ENCODE measurements at places on chromosomes 3 and 15.

- DNase-seq, result no peak
These were observed 97.3 kb downstream of the MBNL1 start for GRCh38 chr3:152365766-152366593.

DNA sequence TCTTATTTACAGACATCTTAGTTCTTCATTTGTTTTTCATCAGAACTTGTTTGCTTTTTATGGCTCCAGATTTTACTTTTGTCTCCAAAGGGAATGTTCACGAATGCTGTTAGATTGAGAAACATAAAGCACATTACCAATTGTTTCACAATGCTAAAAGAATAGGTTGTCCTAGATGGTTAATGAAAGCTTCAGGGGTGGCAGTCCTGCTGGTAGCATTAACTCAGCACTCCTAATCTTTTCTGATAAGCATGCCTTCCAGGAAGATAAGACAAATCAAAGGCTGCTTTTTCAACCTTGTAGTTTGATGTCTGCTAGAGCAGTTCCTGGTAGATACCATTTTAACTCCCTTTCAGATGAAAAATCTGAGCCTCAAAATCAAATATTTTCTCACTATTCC, 619.4 kb downstream of the PYDC2 start:
- no peak for DNase-seq

DNA sequence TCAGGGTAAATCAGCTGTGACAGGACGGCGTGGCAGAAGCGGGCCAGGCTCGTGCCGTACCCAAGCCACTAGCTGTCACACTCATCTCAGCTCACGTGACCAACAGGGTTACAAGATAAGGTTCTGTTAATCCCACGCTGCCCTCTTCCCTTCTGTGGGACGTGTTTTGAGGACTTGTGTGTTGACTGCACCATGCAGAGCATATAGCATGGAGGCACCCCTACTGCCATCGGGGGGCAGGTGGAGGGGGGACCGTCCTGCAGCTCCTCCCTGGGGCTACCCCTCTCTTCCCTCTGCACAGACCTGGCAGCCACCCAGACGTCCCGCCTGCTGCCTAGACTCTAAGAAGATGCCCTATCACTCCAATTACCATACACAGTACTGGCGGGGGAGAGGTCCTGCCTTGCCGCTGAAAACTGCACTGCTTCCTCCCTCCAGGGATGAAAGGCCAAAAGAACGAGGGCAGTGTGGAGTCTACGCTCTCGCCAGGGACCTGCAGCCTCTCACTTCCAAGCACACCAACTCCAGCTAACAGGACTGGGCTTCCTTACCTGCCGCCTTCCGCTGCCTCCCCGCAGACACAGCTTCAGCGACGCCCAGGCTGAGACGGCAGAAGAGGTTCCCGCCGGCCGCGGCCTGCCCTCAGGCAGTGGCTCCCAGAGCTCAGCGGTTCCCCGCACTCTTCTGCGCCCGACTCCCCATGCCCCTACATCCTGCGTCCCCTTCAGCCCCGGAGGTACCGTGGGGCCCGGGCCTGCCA, at the start of gene TNK2:
Gene TNK2, minus strand, starts transcription at position 618 of the 760 bp plus-strand sequence. CDS start 19,963 bp downstream, outside the sequence.
- DNase-seq, result peak; percentile 68

DNA sequence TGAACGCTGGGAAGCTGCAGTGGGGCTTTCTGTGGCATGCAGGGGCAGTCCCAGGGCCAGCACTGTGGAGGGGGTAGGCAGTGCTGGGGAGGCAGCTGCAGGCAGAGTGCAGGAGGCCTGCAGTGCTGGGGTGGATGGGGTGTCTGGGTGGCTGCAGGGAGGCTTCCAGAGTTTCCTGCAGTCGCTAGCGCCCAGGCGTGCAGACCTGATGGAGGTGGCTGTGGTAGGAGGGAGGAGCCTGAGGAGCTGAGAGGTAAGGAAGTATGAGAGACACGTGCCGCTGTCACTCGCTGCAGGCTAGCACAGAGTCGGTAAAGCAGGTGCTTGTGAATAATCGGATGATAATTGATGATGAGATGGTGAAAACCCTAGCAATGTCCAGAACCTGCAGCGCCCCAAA, 16.3 kb downstream of the SYNM start:
- no peak for DNase-seq

- DNase-seq, result no peak
These were observed 181.6 kb downstream of the MEGF11 start for GRCh38 chr15:66071921-66072295.
